ENCODE measurements at places on chromosomes 3 and 15. TPM values are rescaled to one million over a fixed set of nuclear protein-coding genes. Genes with fewer than 3 reads are reported as not detected.

Gene SLC7A14
- not detected for total RNA-seq

Gene ADAMTS17
- total RNA-seq = 8.2 TPM

Gene GABRG3
- not detected for total RNA-seq

Gene RBP2
- not detected for total RNA-seq

DNA sequence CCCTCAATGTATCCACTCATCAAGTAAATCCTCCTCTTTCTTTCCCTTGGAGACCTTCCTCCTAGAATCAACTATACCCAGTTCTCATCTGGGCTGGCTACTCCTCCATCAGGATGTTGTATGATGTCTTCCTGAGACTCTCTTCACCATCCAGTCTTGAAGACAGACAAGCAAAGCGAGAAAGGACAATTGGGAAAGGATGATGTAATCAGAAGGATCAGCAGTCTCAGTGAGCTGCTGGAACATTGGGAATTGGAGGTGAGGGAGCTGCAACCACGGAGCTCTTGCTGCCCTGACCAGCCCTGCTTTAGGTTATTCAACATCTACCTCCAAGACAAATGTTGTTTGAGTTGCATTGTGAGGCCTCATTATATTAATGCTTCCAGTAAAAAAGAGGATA lies 48.0 kb upstream of the UBP1 start:
- no peak overlapping the region for H3K4me3 ChIP-seq
- H3K27me3 ChIP-seq = no peaks in the 10 kb centered on the region
- H3K27ac ChIP-seq = no peak overlapping the region
- H3K4me1 ChIP-seq = no peaks in the 10 kb centered on the region
- DNase-seq = no peak
- no peaks in the 10 kb centered on the region for H3K36me3 ChIP-seq

DNA sequence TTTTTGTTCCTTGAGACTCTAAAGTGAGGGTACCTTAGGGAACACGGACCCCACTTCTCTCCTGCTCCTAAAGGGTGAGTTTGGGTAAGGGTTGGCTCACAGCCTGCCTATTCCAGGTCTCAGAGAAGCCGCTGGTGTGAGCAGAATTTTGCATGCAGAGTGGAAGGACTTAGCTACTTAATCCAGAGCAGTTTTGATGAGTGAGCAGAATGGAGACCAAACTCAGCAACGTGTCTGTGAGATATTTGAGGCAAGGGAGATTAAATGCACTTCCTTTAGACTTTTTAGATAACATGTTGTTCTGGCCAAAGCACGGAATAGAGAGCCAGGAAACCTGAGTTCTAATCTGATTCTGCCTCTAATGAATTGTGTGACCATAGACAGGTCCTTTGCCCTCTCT lies 5.1 kb downstream of the SLC24A1 start:
- peaks cover 13% of the 10 kb centered on the region for H3K4me1 ChIP-seq
- no peaks in the 10 kb centered on the region for H3K27me3 ChIP-seq
- H3K27ac ChIP-seq = no peak overlapping the region
- DNase-seq = no peak
- H3K36me3 ChIP-seq = peaks cover 3% of the 10 kb centered on the region
- H3K4me3 ChIP-seq = no peak overlapping the region

DNA sequence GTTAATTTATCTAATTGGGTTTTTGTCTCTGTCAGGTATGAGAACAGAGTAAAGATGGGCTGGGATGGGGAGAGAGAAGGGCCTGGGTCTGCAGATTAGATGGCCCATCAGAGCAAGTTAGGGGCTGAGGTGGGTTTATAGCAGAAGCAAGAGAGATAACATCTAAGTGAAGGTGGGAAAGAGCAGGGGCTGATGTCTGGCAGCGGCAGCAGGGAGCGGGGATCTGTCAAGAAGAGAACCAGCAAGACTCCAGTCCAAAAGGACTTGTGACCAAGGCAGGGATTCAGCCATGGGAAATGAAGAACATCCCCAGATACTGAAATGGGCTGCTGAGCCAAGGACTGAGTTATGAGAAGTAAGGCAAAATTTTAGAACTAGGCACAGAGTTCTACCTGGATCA lies 320.6 kb upstream of the TBL1XR1 start:
- no peaks in the 10 kb centered on the region for H3K36me3 ChIP-seq
- no peaks in the 10 kb centered on the region for H3K27me3 ChIP-seq
- no peaks in the 10 kb centered on the region for H3K4me1 ChIP-seq
- no peak overlapping the region for H3K4me3 ChIP-seq
- DNase-seq = no peak

- DNase-seq = no peak
- H3K27ac ChIP-seq = no peak overlapping the region
- H3K36me3 ChIP-seq = no peaks in the 10 kb centered on the region
- H3K27me3 ChIP-seq = no peaks in the 10 kb centered on the region
- no peaks in the 10 kb centered on the region for H3K4me1 ChIP-seq
These were observed 277.9 kb upstream of the SEMA6D start for GRCh38 chr15:47439146-47440111.

DNA sequence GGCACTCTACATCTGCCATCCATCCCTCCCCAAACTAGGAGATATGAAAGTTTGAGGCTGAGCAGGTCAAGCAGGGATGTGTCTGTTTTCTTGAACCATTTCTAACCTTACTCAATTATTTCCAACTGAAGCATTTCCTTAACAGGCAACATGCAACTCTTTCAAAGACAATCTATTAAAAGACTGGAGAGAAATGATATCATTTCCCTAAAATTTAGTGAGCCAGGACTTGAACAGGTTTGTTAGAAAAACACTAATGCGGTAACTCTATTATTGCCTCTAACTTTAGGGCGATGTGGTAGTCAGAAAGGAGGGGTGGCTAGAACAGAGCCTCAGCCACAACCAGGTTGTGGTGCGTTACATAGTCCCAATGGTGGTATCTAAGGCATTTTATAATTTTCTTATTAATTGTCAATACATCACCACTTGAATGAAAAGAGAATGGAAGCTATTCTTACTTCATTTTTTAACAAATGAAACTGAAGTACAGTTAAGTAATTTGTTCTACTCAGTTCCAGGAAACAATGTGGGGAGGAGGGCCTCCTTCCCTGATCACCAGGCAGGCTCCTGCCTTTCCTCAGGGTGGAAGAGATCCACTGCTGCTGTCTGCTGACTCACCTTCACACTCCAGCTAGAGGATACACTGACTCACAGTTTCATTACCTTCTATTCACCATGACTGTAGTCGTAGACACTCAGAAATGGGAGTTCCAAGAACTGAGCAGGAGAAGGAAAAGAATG lies 22.8 kb downstream of the MYO1E start:
- H3K27ac ChIP-seq = no peak overlapping the region
- H3K36me3 ChIP-seq = no peaks in the 10 kb centered on the region
- peaks cover 5% of the 10 kb centered on the region for H3K4me1 ChIP-seq
- no peak overlapping the region for H3K4me3 ChIP-seq

DNA sequence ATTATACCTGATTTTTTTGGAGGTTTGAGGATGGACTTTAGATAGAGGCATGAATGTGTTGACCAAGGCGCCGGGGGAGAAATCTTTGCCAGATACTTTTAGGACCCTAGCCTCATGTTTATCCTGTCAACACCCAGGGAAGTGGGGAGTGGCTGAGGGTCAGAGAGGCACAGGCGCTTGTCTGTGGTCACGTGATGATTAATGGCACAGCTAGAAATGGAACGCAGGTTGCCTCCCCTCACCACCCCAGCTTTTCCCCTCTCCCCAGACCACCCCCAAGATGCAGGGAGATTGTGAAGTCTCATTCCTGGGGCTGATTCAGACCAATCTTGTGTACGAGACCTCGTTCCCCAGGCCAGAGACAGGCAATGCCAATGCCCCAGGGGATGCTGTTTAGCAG lies 218.4 kb upstream of the LINGO1 start:
- peaks cover 4% of the 10 kb centered on the region for H3K27me3 ChIP-seq
- H3K27ac ChIP-seq = no peak overlapping the region
- H3K4me1 ChIP-seq = no peaks in the 10 kb centered on the region
- H3K4me3 ChIP-seq = no peak overlapping the region

GRCh38 chr15:47364230-47365141 lies 352.8 kb upstream of the SEMA6D start:
- no peak overlapping the region for H3K4me3 ChIP-seq
- no peak for DNase-seq
- no peak overlapping the region for H3K27ac ChIP-seq
- no peaks in the 10 kb centered on the region for H3K4me1 ChIP-seq
- no peaks in the 10 kb centered on the region for H3K27me3 ChIP-seq
- H3K36me3 ChIP-seq = no peaks in the 10 kb centered on the region

DNA sequence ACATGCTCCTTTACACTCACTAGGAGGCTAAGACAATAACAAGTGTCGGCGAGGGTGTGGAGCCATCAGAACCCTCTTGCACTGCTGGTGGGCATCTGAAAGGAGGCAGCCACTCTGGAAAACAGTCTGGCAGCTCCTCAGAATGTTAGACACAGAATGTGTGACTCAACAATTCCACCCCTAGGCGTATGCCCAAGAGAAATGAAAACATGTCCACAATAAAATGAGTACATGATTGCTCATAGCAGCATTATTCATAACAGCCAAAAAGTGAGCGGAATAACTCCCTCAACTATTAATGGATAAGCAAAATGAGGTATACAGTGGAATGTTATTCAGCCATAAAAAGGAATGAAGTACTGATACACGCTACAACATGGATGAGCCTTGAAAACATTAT lies 57.8 kb downstream of the WNT7A start:
- DNase-seq = no peak
- no peaks in the 10 kb centered on the region for H3K36me3 ChIP-seq
- H3K27me3 ChIP-seq = no peaks in the 10 kb centered on the region
- no peak overlapping the region for H3K27ac ChIP-seq

DNA sequence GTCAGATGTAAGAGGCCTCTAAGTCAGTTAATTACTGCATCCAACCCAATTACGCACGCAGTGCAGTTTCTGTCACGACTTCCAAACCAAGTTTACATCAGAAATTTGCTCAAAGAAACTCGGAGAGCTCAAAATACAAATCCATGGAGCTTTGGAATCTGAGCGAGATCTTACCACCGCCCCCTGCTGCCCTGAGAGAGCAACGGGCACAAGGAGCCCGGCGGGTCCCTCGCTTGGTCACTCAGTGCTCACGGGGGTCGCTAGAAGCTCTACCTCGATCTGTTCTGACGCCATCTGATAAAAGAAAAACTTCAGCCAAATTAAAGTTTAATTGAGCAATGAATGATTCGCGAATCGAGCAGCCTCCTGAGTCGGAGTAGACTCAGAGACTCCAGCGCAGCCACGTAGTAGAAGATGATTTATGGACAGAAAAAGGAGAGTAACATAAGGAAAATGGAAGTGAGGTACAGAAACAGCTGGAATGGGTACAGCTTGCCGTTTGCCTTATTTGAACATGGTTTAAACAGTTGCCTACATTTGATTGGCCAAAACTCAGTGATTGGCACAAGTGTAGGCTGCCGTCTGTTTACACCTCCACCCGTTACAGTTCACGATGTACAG lies 232.7 kb upstream of the ATP10A start:
- no peak overlapping the region for H3K4me3 ChIP-seq
- no peak overlapping the region for H3K27ac ChIP-seq
- no peaks in the 10 kb centered on the region for H3K27me3 ChIP-seq
- no peaks in the 10 kb centered on the region for H3K36me3 ChIP-seq
- H3K4me1 ChIP-seq = no peaks in the 10 kb centered on the region

GRCh38 chr3:178512647-178513046 lies 23.6 kb upstream of the KCNMB2 start:
- no peak for DNase-seq
- no peaks in the 10 kb centered on the region for H3K36me3 ChIP-seq
- no peak overlapping the region for H3K27ac ChIP-seq

- no peaks in the 10 kb centered on the region for H3K4me1 ChIP-seq
- H3K36me3 ChIP-seq = no peaks in the 10 kb centered on the region
- no peak overlapping the region for H3K4me3 ChIP-seq
- H3K27me3 ChIP-seq = no peaks in the 10 kb centered on the region
- no peak for DNase-seq
These were observed 868.8 kb downstream of the NTRK3 start for GRCh38 chr15:87387766-87388165.

DNA sequence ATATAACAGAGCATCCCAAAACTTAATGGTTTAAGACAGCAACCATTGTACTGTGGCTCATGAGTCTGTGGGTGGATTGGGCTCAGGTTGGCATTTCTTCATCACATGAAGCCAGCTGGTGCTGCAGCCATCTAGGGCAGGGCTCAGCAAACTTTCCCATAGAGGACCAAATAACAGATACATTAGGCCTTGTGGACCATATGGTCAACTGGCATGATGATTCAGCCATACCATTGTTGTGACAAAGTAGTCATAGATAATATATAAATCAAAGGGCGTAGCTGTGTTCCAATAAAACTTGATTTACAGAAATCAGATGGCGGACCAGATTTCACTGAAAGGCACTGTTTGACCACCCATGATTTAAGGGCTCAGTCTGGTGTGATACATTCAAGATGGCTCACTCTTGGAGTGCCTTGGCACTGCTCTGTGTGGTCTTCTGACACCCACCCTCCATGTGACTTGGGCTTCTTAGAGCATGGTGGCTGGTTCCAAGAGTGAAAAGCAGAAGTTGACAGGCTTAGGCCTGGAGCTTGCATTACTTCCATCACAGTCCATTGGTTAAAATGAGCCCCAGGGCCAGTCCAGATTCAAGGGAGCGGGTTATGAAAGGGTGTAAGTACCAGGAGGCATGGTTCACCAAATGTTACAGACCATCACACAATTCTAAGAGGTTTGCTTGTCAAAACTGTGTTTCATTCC lies 40.8 kb upstream of the BHLHE40 start:
- no peak overlapping the region for H3K27ac ChIP-seq
- H3K36me3 ChIP-seq = no peaks in the 10 kb centered on the region
- H3K4me3 ChIP-seq = no peak overlapping the region
- H3K27me3 ChIP-seq = no peaks in the 10 kb centered on the region
- DNase-seq = no peak

DNA sequence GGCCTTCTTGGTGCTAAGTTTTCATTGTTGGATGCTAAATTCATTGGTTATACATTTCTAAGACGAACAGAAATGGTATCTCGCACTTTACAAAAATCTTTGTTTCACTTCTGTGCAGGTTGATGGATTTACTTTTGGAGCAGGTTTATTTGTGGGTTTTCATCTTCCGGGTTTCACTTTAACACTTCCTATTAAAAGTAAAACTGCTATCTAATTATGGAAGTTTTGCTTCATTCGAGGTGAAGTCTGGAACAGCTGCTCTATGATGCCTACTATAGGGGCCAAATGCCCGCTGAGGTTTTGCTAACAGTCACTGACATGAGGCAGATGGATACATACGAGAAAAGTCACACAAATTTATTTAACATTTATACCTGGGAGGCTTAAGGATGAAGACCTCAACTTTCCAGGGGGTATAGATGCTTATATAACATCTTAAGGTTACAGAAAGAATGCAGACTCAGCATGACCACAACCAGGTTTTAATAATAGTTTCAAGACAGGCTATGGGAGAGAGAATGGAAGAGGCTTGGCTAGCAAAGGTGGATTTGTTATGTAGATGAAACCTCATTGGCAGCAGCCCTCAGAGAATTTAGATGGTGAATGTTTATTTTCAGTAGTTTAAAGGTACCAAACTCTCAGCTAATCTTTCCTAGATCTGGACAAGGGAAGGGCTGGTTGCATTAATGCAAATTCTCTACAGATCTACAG lies 54.2 kb downstream of the OSTN start:
- no peak for DNase-seq
- H3K4me1 ChIP-seq = no peaks in the 10 kb centered on the region
- no peaks in the 10 kb centered on the region for H3K27me3 ChIP-seq
- no peak overlapping the region for H3K27ac ChIP-seq
- H3K4me3 ChIP-seq = no peak overlapping the region
